ENCODE measurements at places on chromosomes 16 and 17.

DNA sequence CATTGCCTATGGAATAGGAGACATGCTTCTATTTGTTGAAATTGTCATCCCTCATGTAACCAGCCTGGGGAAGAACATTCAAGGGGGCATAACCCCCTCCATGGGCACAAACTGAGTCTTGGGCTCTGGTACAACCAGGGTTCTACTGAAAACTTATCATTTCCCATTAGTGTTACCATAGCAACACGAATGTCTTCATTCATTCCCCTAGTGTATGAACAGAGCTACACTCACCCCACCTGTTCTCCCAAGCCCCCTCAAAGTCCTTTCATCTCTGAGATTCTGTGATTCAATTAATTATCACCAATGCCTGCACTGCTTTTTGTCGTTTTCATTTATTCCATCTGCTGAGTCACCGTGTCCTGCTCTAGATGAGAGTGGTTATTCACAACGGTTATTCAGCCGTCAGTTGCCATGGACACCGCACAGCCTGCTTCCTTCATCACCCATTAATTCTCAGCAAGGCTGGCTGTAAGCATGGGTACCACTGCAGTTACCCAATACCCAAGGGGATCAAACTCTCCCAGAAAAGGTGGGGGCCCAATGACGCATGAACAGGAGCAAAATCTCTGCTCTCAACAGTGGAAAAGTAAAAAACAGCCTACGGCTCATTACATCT, 1.6 kb upstream of the GAST start:
- DNase-seq, result no peak

DNA sequence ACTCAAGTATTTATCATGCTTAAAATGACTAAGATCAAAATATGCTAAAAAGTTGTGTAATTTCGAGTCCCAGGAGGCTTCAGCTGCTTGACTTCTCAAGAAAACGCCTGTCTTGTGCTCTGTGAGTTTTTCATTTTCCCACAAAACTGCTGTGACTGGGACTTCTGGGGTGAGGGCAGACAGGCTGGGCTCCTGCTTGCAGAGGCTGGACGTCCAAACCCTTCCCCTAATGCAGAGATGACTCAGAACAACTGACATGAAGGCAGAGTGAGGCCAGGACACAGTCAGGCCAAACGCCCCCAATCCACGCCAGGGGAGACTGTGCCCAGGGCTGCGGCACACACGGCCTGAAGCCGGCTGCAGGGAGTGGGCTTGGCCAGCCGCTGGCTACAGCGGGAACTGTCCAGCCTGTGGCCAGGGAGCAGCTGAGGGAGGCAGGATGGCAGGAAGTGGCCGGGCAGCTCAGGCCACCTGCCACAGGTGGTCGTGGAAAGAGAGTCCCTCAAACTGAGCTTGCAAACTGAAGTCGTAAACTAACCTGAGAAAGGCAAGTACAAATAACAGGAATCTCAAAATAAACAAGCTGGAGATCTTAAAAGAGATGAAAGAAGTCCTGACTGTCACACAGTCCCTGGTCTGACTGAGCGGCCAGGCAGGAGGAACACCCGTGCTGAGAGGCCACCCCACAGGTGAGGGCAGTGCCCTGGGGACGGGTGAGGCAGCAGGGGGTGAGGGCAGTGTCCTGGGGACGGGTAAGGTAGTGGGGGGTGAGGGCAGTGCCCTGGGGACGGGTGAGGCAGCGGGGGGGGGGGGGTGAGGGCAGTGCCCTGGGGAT, 21.3 kb upstream of the HEXD start:
- no peak for DNase-seq

DNA sequence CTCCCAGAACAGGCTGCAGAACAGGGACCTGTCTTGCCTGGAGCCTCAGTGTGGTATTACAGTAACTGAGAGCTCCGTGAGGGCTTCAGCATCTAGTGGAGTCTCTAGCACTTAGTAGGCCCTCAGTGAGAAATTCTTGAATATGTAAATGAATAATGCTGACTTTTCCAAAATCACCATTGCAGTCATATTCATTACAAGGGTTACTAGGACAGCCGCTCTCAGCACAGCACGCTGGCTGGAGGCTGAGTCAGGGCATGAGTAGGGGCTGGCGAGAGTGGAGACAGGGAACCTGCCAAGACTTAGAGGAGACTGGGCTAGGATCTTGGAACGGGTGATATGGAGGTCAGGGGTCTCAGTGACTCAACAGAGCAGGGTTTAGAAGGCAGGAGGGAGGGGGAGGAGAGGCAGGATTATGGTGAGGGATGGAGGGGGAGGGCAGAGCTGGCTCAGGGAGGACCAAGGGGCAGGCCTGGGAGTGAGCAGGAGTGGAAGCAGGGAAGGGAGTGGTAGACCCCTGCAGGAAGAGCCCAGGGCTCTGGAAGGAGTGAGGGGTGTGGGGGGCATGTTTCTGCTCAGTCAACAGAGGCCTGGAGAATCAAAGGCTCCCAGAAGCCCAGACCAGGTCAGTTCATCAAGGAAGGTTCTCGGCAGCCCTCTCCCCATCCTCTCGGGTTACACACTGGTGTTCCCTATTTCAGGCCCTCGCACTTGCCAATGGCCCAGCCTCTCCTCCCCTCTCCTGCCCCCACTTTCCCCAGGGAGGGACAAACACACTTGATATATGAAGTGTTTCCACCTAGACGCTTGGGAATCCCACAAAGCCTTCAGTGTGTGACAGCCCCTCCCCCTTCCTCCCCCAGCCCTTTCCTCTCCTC, 42.3 kb downstream of the FZD2 start:
- DNase-seq, result no peak

GRCh38 chr17:74795327-74796020, 19.3 kb upstream of the NAT9 start:
- DNase-seq, result no peak

Measured in stimulated activated CD4-positive, alpha-beta T cell treated with anti-CD3 and anti-CD28 coated beads, Interleukin-4, amount 100 ng/mL, for 1 hour (primary cell).